ENCODE measurements at places on chromosomes 4 and X. TPM values are rescaled to one million over a fixed set of nuclear protein-coding genes. Genes with fewer than 3 reads are reported as not detected.

Gene KLHL13
- total RNA-seq: 0.81 TPM

Gene BEND4
- total RNA-seq: 0.36 TPM

Gene GPRASP1
- 0.29 TPM for total RNA-seq

Gene FLNA
- total RNA-seq: 2,064 TPM

Gene UGT2B11
- not detected for total RNA-seq

Gene TLR2
- total RNA-seq: not detected

Gene MAGEA8
- not detected for total RNA-seq

Gene ERAS
- total RNA-seq: not detected

Gene SCLT1
- total RNA-seq: 15.7 TPM

Gene ARMCX2
- total RNA-seq: 31.3 TPM

GRCh38 chr4:157270108-157270507 lies 49.6 kb downstream of the GRIA2 start:
- no peak for DNase-seq

DNA sequence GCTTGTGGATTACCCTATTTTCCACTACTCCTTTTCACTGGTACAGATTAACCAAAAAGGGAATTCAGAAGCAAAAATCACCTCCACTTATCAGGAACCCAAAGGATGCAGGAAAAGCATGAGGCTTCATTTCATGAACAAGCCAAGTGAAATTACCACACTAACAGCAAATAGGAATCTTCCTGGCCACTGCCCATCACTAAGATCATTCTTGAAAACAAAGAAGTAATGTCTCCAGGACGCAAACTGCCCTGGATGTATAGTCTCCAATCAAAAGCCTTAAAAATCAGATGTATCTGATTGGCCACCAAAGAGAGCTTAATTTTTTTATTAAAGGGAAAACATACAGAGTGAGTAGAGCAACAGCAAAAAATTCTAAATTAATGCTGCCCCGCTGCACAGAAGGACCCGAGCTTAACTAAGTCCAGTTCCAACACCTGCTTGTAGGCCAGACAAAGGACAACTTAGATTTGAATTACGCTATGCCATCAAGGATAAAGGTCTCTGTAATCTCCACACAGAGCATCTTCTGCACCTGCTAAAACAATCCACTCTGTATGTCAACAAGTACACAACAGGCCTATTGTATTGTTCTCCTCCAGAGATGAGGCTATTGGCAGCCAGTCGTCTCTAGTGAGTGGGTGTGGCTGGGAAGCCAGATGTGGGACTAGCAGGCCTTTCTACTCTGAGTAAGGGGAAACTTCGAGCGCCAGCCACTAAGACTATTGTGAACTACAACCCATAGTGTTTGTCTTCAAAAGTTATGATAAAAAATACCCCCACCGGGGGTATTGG lies 12.4 kb downstream of the ZDHHC9 start:
- no peak for DNase-seq

GRCh38 chrX:13898603-13899002 lies 81.7 kb upstream of the GPM6B start:
- peak; percentile 30 for DNase-seq

GRCh38 chr4:123577225-123577906 lies 180.8 kb downstream of the SPRY1 start:
- no peak for DNase-seq

DNA sequence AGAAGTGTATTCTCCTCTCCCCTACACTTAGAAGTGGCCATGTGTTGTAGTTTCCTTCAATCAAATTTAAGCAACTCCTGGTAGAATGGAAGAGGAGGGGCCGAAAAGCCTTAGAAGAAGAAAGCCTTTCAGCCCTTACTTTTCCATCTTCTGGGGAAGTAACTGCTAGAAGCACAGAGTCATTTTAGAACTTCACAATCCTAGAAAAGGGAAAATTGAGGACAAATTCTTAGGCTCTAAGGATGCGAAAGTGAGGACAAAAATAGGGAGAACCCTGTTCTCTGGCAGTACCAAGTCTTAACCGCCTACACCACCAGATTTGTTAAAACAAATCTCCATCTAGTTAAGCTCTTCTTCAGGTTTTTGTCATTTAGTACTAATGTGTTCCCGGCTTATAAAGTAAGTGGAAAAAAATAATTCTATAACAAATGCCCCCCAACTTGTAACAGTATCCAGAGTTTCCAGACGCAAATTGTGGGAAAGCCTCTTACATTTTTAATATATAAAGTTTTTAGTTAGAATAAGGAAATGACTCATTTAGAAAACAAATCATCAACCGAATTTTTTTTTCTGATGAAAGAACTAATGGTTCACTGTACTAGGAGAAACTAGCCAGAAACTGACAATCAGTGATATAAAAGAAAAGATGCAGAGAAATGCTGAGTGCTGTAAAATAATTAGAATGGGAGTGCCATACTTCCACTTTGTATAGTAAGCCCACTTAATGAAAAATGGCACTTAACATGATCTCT lies 76.0 kb downstream of the ARAP2 start:
- DNase-seq: peak; percentile 9

DNA sequence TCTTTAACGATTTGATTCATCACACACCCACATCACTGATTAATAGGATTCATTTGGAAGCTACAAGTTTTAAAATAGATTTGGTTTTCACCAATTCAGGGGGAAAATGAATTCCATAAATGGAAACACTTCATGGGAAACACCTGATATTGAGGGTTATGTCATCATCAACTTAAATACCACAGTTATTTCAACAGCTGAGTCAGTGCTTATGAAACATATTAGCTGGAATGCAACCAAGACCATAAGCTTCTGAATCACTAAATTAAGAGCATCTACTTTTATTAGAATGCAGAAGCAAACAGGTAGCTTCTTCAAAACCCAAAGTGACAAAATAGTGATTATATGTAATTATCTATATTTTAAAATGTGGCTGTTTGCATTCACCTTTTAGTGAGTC lies 207.8 kb upstream of the DCAF8L1 start:
- DNase-seq: peak; percentile 78

DNA sequence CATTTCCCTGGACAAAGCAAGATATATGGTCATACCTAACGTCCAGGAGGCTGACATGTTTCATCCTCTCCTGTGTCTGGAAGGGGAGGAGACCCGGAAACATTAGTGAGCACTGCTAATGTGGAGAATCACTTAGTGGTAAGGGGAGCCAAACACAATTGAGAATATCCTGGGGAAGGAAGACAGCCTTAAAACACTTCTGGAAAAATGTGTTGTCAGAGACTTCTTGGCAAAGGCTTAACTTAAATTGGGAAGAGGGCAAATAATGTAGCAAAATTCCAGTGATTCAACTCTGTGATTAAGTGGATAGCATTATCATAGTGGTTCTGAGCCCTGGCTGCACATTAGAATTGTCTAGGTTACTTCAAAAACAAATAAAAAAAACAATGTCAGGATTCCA lies 39.5 kb downstream of the SPARCL1 start:
- no peak for DNase-seq

GRCh38 chr4:139596034-139596683 lies 40.1 kb upstream of the SETD7 start:
- no peak for DNase-seq

GRCh38 chr4:66653937-66654336 lies 891.4 kb downstream of the CENPC start:
- no peak for DNase-seq

Measured in A172 (cell line).